ENCODE measurements at places on chromosomes 13 and 19.

DNA sequence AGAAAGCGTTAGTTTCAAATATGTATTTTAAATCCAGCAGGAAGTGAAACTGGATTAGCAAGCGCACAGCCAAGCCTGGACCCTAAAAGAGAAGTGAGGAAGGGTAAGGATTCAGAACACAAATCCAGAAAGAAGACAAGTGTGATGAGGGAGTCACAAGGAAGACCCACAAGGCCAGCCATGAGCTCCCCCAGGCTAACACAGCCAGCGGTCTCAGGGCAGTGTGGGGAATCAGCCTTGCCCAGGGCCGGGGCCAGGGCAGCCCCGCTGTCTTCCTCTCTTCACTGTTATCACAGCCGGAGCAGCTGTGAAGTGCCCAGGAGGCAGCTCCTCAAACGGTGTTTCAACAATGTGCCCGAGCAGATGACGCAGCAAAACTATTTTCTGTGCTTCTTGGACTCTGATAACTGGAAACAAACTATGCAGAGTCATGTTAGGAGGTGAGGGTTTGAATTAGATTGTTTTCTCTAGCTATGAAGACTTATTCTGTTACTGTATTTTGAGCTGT lies 12.2 kb upstream of the CDC16 start:
- DNase-seq = no peak

- DNase-seq = no peak
Observed at GRCh38 chr13:98419786-98420553, 156.9 kb downstream of the STK24 start.

DNA sequence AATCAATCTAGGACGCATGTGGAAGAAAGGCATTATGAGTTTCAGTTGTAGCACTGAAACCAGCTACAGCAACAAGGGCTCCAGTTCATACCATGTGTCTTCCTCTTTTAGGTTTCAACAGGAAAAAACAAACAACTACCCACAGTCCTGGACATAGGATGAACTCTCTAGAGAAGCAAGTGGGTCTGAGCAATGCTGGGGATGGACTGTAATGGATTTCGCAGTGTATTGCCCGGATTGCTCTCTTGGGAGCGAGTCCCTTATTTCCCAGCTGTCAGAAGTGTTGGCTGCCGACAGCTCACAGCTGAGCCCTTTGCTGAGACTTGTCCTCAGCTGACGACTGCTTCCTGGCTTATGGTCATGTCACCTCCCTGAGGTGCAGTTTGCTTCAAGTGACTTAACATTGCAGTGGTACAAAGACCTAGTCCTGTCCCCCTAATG lies 12.1 kb upstream of the MYCBP2 start:
- no peak for DNase-seq

GRCh38 chr13:109288151-109288709 lies 498.2 kb downstream of the IRS2 start:
- no peak for DNase-seq

DNA sequence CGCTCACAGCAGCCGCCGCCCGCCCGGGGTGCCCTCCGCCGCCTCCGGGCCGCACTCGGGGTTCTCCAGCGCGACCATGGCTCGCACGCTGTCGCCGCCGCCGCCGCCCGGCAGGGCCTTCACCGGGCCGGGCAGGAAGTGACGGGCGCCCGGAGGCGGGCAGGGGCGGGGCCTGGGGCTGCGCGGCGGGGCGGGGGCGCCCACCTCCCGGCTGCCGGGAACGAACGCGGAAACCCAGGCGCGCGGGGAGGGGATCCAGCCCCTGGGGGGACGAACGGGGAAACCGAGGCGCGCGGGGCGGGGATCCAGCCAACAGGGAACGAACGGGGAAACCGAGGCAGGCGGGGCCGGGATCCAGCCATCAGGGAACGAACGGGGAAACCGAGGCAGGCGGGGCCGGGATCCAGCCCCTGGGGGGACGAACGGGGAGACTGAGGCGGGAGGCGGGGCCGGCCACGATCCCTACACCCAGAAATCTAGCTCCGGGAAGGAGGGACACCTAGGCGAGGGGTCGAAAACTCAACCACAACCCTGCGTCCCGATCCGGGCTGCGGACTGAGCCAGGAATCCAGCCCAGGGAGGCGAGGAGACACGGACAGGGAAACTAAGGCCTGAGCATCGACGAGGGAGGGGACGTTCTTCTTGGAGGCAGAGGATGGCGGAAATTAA lies at the start of gene R3HDM4:
Gene R3HDM4 (minus strand): TSS at position 140 of the 669 bp plus-strand sequence. CDS start 62 bp downstream, at position 78.
- DNase-seq = peak; percentile 76

- DNase-seq = no peak
Observed at GRCh38 chr13:59680429-59681024, 483.2 kb downstream of the DIAPH3 start.

DNA sequence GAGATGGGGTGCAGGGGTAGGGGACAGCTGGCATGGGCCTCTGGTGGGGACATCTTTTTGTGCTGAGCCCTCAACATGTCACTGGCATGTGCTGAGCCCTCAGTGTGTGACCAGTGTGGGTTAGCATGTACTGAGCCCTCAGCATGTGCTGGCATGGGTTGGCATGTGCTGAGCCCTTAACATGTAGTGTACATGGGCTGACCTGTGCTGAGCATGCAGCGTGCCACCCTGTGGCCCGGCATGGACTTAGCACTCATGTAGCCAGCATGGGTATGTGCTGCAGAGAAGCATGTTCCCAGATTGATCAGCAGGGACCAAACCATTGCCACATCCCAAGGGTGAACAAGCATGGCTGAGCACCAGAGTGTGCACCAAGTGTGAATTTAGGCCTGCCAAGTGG lies 11.5 kb downstream of the HIPK4 start:
- no peak for DNase-seq

GRCh38 chr19:30173593-30174356 lies 198.4 kb upstream of the ZNF536 start:
- no peak for DNase-seq

All from T-cell (primary cell).